ENCODE measurements at places on chromosomes 2 and 18. TPM values are rescaled to one million over a fixed set of nuclear protein-coding genes. Genes with fewer than 3 reads are reported as not detected.

The SDC1 gene
- 27.5 TPM for total RNA-seq

DNA sequence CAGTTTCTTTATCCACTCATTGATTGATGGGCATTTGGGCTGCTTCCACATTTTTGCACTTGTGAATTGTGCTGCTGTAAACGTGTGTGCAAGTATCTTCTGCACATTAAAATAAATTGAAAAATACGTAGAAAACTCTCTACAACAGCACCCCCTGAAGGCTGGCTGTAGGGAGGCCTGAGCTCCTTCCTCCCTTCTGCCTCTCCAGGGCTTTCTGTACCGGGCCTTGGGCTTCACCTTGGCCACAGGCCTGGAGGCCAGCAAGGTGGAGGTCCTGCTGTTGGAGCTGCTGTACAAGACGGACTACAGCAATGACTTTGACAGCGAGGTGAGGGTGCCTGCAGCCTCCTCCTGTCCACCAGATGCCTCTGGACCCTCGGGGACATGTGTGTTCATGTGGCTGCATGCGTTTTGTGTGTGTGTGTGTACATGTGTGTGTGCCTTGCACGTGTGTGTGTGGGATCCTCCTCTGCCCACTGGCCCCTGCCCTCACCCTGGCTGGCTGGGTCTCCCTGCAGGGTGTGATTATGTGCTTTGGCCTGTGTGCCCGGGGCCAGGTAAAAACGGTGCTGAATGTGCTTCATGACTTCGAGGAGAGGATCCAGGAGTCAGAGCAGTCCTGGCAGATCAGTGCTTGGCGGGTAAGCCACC, 29.2 kb downstream of the MROH2A start:
- no peak overlapping the region for H3K27ac ChIP-seq
- no peaks in the 10 kb centered on the region for H3K27me3 ChIP-seq
- no peak for DNase-seq

GRCh38 chr18:27780061-27780745, 396.7 kb downstream of the CDH2 start:
- DNase-seq = no peak
- no peak overlapping the region for H3K4me3 ChIP-seq
- H3K4me1 ChIP-seq = peaks cover 35% of the 10 kb centered on the region
- H3K27ac ChIP-seq = no peak overlapping the region
- no peaks in the 10 kb centered on the region for H3K36me3 ChIP-seq

DNA sequence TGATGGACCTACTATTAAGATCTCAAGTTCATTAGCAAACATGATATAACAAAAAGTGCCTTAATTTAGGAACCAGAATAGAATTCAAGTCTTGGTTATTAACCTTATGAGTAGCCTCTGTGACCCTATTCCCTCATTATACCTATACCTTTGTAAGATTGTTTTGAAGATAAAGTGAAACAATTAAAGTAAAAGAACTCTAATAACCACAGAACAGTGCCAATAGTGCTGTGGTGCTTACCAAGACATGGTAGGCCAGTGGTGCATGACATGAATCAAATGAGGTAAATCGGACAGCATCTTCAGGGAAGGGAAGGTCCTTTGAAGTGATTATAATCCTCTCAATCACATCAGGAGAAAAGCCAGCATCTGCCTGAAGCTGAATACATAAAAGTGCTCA, 36.4 kb downstream of the METTL4 start:
- H3K27me3 ChIP-seq = no peaks in the 10 kb centered on the region
- no peak overlapping the region for H3K27ac ChIP-seq
- H3K4me3 ChIP-seq = no peak overlapping the region
- peaks cover 6% of the 10 kb centered on the region for H3K4me1 ChIP-seq
- DNase-seq = no peak

DNA sequence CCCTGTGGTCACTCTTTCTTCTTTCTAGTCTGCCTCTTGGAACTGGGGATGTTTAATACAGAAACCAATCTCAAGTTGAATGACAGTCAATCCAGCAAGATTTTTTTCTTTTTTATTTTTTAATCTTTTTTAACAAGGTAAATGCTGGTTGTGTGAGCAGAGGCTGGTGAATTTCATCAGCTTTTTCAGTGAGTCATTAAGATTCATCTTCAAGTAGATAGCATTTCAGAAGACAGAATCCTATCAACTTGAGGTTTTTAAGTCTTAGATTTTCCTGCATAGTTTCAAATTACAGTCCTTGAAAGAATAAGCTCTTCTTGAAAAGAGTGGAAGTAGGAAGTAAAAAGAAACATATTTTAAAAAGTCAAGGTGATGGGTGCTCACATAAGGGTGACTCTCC, 12.4 kb downstream of the SLC8A1 start:
- no peaks in the 10 kb centered on the region for H3K4me1 ChIP-seq
- no peaks in the 10 kb centered on the region for H3K27me3 ChIP-seq
- DNase-seq = no peak
- H3K36me3 ChIP-seq = no peaks in the 10 kb centered on the region
- no peak overlapping the region for H3K4me3 ChIP-seq

- no peaks in the 10 kb centered on the region for H3K36me3 ChIP-seq
- H3K4me1 ChIP-seq = no peaks in the 10 kb centered on the region
- H3K27me3 ChIP-seq = no peaks in the 10 kb centered on the region
- H3K27ac ChIP-seq = no peak overlapping the region
- no peak overlapping the region for H3K4me3 ChIP-seq
Measured at GRCh38 chr2:133521146-133521745, 47.0 kb downstream of the NCKAP5 start.

GRCh38 chr18:21740538-21741311, at the start of gene MIB1:
Gene MIB1, plus strand, starts transcription at chr18:21740792. Its CDS starts 792 bp downstream, at chr18:21741584.
- H3K36me3 ChIP-seq = no peaks in the 10 kb centered on the region
- peak; percentile 100 for DNase-seq
- no peaks in the 10 kb centered on the region for H3K27me3 ChIP-seq
- peaks cover 36% of the 10 kb centered on the region for H3K4me1 ChIP-seq
- H3K27ac ChIP-seq = peak within 1 kb of the TSS; percentile 97
- peak within 1 kb of the TSS; percentile 81 for H3K4me3 ChIP-seq

DNA sequence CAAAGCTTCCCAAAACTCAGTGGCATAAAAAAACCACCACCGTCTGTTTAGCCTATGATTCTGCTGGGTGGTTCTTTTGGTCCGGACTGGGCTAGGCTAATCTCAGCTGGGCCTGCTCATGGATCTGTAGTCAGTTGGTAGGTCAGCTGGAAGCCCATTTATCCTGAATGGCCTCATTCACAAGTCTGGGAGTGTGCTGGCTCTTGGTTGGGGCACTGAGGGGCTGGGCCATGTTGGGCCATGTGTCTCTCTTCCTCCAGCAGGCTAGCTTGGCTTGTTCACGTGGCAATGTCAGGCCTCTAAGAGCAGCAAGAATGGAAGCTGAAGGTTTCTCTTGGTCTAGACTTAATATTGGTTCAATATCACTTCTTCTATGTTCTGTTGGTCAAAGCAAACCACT, 95.7 kb upstream of the HS6ST1 start:
- no peak for DNase-seq
- no peaks in the 10 kb centered on the region for H3K4me1 ChIP-seq
- H3K27ac ChIP-seq = no peak overlapping the region
- no peaks in the 10 kb centered on the region for H3K36me3 ChIP-seq

The SCN2A gene
- total RNA-seq = 0.30 TPM

- DNase-seq = no peak
- peaks cover 12% of the 10 kb centered on the region for H3K4me1 ChIP-seq
- no peaks in the 10 kb centered on the region for H3K36me3 ChIP-seq
Measured at GRCh38 chr18:23279931-23280330, 144.6 kb downstream of the CABLES1 start.

GRCh38 chr18:41820784-41821183, 134.2 kb upstream of the PIK3C3 start:
- peaks cover 10% of the 10 kb centered on the region for H3K4me1 ChIP-seq
- no peak overlapping the region for H3K27ac ChIP-seq
- no peak overlapping the region for H3K4me3 ChIP-seq
- no peak for DNase-seq
- no peaks in the 10 kb centered on the region for H3K27me3 ChIP-seq
- no peaks in the 10 kb centered on the region for H3K36me3 ChIP-seq

The MYO3B gene
- 16.8 TPM for total RNA-seq

GRCh38 chr2:68849579-68850030, 21.6 kb downstream of the BMP10 start:
- DNase-seq = no peak
- H3K36me3 ChIP-seq = no peaks in the 10 kb centered on the region
- H3K27ac ChIP-seq = no peak overlapping the region

The SMYD5 gene
- total RNA-seq = 21.0 TPM

DNA sequence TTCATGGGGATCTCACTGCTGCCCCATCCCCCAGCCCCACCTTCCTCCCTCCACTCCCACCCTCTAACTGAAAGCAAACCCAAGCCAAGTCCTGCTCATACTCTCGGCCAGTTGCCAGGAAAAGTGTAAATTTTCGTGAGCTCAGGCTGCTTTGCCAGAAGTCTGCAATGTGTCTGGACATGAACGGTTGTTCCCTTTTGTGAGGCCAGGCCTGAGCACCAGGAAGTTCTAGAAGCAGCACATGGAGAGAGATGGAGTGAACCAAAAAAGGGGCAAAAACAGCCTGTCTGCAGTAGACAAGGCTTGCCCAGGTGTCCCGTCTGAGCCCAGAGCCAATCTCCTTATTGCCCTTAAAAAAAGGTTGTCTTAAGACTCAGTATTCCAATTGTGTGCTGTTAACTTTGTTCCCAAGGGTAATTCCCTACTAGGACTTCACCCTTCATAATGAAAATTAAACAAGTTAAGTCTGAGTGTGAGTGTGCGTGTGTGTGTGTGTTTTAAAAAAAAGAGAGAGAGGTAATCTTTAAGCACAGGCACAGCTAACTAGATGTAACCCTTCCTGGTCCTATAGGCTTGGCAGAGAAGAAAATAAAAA, 247.1 kb downstream of the BCL11A start:
- H3K27me3 ChIP-seq = no peaks in the 10 kb centered on the region
- DNase-seq = no peak
- no peak overlapping the region for H3K27ac ChIP-seq
- H3K4me3 ChIP-seq = no peak overlapping the region
- H3K36me3 ChIP-seq = no peaks in the 10 kb centered on the region

DNA sequence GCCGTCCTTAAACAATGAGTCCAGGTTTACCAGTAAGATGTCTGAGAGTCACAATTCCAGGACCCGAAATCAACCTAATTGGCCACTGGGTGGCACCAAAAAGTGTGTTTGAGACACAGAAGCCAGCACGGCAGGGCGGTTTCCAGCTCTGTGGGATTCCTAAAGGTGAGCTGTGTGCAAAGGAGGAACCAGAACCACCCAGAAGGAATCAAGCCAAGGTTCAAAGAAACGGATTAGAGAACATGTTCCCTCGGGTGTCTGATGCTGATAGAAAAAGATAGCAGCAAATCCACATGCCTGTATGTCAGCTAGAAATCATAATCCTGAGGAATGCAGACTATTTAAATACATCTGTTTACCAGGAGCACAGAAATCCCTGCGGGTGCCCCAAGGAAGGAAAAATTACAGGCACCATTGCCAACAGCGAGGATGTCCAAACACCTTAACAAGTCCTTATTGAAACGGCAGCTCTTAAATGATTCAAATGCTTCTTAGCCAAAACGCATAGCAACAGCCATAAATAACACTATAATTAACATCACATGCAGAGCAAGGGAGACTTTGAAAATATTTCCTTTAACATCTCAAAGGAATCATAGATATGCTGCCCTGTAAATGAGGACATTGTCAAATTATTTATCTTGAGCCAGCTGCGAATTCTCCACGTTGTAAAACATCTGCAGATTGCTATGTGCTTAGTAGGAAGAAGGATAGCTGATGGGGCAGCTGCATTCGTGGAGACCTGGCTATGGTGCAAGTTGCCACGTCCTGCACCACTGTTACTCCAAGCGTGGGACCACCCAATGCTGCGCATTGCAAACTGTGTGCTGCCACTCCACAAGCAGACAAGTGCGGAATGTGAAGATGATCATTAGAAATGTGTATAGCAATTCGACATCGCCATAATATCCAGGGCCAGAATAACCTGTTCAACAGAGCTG, 318.7 kb upstream of the NCKAP5 start:
- H3K4me3 ChIP-seq = no peak overlapping the region
- H3K27me3 ChIP-seq = no peaks in the 10 kb centered on the region
- H3K4me1 ChIP-seq = no peaks in the 10 kb centered on the region
- no peak overlapping the region for H3K27ac ChIP-seq
- DNase-seq = peak; percentile 86
